Activated CD8-positive, alpha-beta T cell treated with anti-CD3 and anti-CD28 coated beads, Interleukin-2, amount 10 ng/mL, durations not matched to agents 7 days and 5 days (primary cell): ENCODE measurements at places on chromosomes 5 and 9. TPM values are rescaled to one million over a fixed set of nuclear protein-coding genes. Genes with fewer than 3 reads are reported as not detected.

IL31RA gene
- not detected for total RNA-seq

UNC13B gene
- total RNA-seq = 0.29 TPM

LHX2 gene
- total RNA-seq = not detected

PCDHB5 gene
- total RNA-seq = not detected

PTGER4 gene
- 50.8 TPM for total RNA-seq

NFX1 gene
- total RNA-seq = 38.8 TPM

TAF11L10 gene
- not detected for total RNA-seq

HAVCR1 gene
- 2.9 TPM for total RNA-seq

PRSS3 gene
- total RNA-seq = not detected

PCDHA10 gene
- not detected for total RNA-seq

GRM6 gene
- not detected for total RNA-seq

PSAT1 gene
- total RNA-seq = 112 TPM

FOXD4 gene
- not detected for total RNA-seq

PCDHA9 gene
- not detected for total RNA-seq

DNA sequence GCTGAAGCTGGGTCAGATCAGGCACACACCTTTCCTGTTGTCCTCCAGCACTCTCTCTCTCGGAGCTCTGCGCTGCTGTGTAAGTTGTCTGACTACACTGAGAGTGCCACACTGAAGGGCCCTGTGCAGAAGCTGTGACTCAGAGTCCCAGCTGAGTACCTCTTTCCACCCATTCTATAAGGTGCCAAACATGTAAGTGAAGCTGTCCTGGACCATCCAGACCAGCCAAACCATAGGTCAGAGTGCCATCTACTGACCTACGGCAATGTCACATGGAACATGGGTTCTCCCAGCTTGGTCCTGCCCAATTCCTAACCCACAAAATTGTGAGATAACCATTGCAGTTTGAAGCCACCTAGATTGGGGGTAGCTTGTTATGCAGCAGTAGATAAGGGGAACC, 68.2 kb downstream of the ADCY2 start:
- DNase-seq = no peak

GRCh38 chr5:59598547-59598874, 295.0 kb downstream of the PDE4D start:
- no peak for DNase-seq

- DNase-seq = no peak
Measured at GRCh38 chr9:98688710-98689495, 19.8 kb downstream of the GABBR2 start.

- DNase-seq = no peak
Measured at GRCh38 chr5:62152394-62153087, 153.5 kb upstream of the KIF2A start.

- DNase-seq = no peak
Measured at GRCh38 chr5:28542987-28543386, 1504.6 kb upstream of the CDH9 start.

DNA sequence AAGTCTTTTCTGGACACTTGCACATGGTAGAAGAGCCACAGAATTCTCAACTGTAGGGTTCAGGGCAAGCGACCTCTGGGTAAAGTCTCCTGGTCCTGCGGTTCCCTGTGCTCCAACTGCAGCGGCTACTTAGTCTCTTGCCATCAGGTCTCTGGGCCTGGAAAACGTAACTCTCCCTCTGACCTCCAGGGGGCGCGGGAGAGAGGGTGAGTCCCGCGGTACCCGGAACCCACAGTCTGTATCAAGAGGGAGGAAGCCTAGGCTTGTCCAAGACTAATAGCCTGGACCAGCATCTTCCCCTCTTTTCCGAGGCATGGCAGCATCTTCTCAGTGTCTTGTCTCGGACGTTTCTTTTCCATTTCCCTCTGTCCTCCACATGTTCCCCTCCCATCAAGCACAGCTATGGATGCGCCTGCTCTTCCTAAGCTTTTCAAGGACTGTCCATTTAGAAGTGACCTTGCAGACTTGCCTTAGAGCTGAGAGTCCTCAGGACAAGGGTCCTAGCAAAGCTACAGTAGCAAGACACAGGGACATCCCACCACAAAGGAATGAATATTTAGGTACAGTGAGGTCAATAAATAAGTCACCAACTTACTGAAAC, 59.3 kb downstream of the FSTL4 start:
- peak; percentile 70 for DNase-seq

DNA sequence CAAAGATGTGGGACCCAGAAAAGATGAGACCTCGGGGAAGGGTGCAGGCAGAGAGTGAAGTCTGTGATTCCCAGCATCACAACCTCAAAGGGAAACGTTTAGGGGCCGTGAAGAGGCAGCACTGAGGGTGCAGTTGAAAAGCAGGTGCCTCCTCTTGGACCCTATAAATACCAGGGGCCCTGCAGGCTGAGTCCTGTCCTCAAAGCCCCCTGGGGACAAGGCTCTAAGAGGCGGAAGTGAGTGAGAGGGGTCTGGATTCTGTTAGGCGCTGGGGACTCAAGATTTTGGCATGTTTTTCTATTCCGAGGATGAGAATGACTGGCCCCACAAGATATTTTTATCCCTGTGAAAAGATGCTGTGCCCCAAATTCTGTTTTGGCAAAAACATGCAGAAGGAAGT, 107.8 kb downstream of the THBS4 start:
- no peak for DNase-seq

DNA sequence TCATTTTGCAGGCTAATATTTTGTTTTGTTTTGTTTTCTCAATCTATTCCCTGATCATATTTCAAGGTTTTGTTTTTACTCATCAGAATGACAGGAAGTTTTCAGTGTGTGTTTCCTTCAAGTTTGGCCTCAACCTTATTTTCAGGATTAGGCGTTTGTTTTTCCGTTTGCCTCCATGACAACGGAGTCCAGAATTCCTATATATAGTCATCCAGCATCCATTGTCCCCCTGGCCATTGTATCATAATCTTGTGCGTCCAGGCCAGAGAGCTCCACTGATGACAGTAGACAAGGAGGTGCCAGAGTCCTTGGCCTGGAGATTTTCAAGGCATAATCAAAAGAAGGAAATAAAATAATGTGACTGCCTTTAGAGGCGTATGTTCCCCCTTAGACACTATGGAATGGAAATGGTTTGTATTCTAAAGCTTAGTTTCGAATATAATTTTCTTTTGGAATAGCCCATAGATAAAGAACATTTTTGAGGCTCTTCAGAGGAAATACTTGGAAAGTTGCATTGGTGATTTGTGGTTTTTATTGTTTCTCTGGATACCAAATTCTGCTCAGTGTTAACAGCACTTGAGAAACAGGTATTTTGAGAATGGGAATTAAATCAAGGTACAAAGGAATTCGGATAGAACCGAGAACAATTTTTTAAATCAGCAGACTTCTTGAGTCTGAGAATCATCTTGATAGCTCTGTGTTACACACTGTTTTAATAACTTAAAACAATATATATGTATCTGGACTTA, 99.8 kb downstream of the ZNF462 start:
- DNase-seq = no peak

GRCh38 chr9:5892456-5893133, 1.9 kb downstream of the MLANA start:
- DNase-seq = no peak

DNA sequence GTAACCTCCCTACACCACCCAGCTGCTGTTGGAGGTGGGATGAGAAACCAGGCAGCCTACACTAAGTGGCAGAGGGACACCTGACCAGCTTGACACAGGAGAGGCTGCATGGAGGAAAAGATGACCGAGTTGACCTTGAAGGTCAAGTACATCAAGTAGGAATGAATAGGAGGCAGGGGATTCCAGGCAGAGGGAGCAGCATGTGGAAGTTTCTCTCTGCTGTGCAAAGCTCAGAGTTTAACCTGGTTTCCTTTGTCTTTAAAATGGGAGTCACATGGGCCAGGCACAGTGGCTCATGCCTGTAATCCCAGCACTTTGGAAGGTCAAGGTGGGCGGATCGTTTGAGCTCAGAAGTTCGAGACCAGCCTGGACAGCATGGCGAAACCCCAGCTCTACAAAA, 32.6 kb downstream of the SPRY4 start:
- no peak for DNase-seq

GRCh38 chr9:129826344-129826743, 2.4 kb upstream of the TOR1A start:
- DNase-seq = no peak

DNA sequence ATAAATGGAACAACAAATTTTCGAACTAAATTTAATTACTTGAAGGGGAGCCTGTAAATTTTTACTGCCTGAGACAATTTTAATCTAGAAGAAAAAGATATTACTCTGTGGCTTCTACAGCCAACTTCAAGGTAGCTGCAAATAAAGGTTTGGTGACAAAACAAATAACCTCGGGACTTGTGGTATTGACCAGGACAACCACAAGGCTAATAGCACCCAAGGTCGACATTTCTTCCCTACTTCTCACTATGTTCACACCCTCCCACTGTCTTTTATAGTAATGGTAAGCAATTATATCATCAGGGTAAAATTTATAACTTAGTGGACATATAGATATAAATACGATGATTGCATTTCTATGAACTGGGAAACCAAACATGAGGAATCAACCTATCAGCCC, 67.9 kb upstream of the SPINK5 start:
- DNase-seq = no peak

GRCh38 chr5:76718880-76719279, 3.0 kb downstream of the F2R start:
- no peak for DNase-seq

GRCh38 chr5:86866036-86866435, 248.3 kb downstream of the COX7C start:
- DNase-seq = no peak

GRCh38 chr5:9765419-9766140, 135.4 kb upstream of the TAS2R1 start:
- no peak for DNase-seq

DNA sequence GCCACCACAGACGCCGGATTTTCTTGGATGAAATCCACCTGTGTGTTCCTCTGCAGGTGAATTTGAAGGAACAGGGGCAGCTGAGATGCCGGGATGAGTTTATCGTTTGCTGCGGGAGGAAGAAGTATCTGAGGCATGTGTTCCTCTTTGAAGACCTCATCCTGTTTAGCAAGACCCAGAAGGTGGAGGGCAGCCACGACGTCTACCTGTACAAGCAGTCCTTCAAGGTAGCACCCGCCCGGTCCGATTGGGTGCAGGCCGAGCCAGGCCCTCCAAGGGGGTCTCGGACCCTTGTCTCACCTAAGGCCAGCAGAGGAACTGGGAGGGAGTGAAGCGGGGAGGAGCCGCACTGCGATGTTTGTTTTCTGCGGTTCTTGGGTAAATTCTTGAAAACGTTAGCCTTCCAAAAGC, 18.4 kb upstream of the LRRC14B start:
- no peak for DNase-seq

DNA sequence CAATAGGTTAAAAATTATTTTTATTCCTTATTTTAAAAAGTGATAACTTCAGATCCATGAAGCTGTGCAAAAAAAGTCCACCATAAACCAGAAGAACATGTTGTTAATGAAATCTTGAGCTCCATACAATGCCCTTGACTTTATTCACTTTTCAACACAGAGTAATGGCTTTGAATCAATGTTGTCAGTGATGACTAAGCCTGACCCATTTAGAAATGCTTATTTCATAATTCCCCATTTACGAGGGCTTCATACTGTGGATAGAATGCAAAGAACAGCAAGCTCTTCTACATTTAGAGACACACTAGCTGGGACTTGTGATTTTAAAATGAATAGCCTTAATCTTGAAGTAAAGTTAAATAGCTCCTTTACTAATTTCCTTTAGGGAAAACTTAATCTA, 25.7 kb upstream of the IL9 start:
- no peak for DNase-seq

GRCh38 chr5:96374653-96375052, 58.4 kb downstream of the PCSK1 start:
- DNase-seq = no peak

GRCh38 chr9:1421436-1421835, 371.3 kb downstream of the DMRT2 start:
- DNase-seq = no peak
